ENCODE measurements at places on chromosomes 6 and 20. TPM values are rescaled to one million over a fixed set of nuclear protein-coding genes. Genes with fewer than 3 reads are reported as not detected.

GRCh38 chr20:51480507-51481270 is 61.8 kb downstream of the NFATC2 start:
- DNase-seq, result no peak

DNA sequence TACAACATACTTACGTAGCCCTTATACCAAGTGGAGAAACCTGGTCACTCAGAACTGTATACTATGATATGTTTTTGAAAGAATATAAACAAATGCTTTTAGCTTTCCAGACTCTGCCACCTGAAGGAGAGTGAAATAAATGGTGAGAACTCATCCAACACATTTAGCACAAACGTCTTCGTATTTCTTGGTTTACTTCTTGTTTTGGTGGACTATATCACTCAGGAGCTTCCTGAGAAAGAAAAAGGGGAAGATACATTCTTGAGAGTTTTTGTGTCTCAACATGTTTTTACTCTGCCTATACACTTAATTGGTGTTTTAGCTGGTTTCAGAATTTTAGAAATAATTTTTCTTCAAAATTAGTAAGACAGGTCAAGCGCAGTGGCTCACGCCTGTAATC is 19.4 kb upstream of the CTAGE9 start:
- no peak for DNase-seq

- DNase-seq, result no peak
These were observed 63.8 kb downstream of the ISM1 start for GRCh38 chr20:13284830-13285229.

- DNase-seq, result no peak
These were observed 44.4 kb downstream of the TRAM2 start for GRCh38 chr6:52532457-52532856.

DNA sequence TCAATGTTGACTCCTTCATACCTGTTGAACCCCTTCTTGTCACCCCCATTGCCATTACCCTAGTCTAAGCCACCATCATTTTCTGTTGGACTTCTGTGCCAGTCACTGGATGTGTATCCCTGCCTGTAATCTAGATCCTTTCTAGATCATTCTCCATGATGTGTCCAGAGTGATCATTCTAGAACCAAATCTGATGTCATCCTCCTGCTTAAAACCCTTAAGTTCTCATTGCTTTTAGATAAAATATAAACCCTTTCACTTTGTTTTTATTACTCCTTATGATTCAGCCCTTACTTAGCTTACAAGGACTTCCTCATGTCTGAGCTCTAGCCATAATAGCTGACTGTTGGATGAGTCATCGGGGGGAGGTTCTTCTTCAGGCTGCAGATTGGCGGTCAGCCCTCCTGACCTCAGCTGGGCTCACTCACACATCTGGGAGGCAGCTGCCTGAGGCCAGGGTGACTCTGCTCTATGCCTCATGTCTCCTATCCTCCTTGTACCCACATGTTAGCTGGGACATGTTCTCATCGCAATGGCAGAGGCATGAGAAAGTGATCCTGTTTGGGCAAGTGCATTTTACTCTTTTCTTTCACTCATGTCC is 287.6 kb downstream of the ESR1 start:
- DNase-seq, result peak; percentile 59

GRCh38 chr6:151757506-151757955 is 50.0 kb upstream of the ESR1 start:
- no peak for DNase-seq

DNA sequence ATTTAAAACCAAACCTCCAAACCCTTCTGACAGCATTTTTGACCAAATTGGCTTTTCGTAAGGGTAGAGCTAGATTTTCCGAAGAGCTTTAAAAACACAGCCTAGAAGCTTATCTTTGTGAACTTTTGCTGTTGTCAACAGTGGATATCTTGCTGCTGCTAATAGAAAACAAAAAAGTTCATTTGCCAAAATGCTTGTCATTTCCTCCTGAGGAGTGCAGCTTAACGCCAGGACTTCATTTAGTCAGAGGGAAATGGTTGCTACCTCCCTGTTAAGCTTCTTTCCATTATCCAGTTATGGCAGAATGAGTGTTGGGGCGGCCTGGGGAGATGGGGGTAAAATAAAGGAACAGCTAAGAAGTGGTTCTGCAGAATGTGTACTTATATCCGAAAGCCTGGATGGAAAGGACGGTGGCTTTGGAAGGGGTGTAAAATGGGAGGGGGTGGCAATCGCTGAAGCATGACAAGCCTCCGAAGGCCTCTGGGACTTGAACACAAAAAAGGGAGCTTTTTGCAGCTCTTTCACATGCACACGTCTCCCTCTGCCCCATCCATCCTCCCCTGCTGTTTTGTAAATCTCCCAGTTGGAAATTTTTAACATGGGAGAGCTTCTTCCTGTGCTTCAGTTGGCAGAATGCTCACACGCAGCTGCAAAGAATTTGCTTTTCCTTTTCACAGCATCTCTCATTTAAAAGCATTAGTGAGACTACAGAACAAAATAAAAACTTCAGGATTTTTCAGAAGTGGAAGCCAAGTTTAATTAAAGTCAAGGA is 22.5 kb downstream of the JARID2 start:
- no peak for DNase-seq

DNA sequence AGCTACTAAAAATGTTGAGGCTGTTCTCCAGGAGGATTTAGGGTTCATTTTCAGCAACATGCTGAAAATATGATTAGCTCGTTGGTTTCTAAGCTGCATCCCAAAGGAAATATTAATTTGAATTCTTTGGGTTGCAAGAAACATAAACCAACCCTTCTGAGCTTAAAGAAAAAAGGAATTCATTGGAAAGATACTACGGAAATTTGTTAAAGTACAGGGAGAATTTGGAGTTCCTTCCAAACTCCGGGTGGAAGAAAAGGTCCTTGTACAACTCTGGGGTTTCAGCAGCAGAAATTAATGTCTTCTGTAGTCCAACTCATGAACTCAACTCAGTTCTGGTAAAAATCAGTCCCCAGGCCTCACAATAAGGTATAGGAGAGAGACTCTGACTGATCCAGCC is 712.9 kb downstream of the UTRN start:
- peak; percentile 58 for DNase-seq

GRCh38 chr6:25659633-25660368 is 7.8 kb downstream of the SCGN start:
- DNase-seq, result no peak

GRCh38 chr6:132235596-132236280 is 165.5 kb downstream of the MOXD1 start:
- DNase-seq, result no peak

GRCh38 chr20:45852326-45852725 is 4.9 kb downstream of the ACOT8 start:
- no peak for DNase-seq

ADGRF4 gene
- not detected for polyA plus RNA-seq

TTBK1 gene
- 0.07 TPM for polyA plus RNA-seq

LINC00237 gene
- polyA plus RNA-seq, result not detected

SLC35B2 gene
- 35.9 TPM for polyA plus RNA-seq

ULBP2 gene
- 0.81 TPM for polyA plus RNA-seq

DYNLT2 gene
- 2.0 TPM for polyA plus RNA-seq
